ENCODE measurements at places on chromosomes 13 and 19. TPM values are rescaled to one million over a fixed set of nuclear protein-coding genes. Genes with fewer than 3 reads are reported as not detected.
A peak's percentile ranks its signal among the peaks of the same experiment; 100 is the strongest.

PSG5 gene
- total RNA-seq, result not detected

NOTCH3 gene
- 15.0 TPM for total RNA-seq

FBN3 gene
- 0.09 TPM for total RNA-seq

ZFP28 gene
- total RNA-seq, result 2.9 TPM

CD33 gene
- total RNA-seq, result 0.63 TPM

MED16 gene
- total RNA-seq, result 33.6 TPM

LILRA5 gene
- 0.20 TPM for total RNA-seq

DNA sequence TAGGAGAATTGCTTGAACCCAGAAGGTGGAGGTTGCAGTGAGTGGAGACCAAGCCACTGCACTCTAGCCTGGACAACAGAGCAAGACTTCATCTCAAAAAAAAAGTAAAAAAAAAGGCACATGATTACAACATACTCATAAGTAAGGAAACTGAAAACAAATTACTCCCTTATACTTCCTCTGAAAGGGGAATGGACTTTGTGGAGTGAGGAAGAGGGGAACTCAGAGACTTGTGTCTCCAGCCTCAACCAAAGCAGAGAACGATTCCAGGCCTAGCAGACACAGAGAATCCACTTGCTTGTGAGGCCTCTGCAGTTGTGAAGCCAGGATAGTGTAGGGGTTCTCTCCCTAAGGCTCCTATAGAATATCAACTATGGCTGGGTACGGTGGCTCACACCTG lies 4.3 kb upstream of the LATS2 start:
- no peaks in the 10 kb centered on the region for H3K27me3 ChIP-seq
- no peaks in the 10 kb centered on the region for H3K4me1 ChIP-seq

DNA sequence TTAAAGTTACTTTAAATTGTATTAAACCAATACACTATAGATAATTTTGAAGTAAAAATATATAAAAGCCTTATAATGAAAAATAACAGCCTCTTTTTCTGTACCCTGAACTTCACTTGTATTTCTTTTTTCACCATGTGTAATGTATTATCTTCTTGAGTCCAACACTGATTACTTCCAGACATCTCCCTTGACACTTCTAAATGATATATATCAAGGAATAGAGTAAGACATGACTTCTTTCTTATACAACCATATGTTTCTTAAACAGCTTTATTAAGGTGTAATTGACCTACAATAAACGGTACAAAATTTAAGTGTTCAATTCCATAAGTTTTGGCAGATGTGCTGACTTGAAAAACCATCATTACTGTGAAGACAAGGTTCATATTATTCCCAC lies 531.9 kb downstream of the OLFM4 start:
- H3K27me3 ChIP-seq, result no peaks in the 10 kb centered on the region
- no peaks in the 10 kb centered on the region for H3K36me3 ChIP-seq
- no peak overlapping the region for H3K27ac ChIP-seq
- H3K4me1 ChIP-seq, result no peaks in the 10 kb centered on the region

- H3K36me3 ChIP-seq, result no peaks in the 10 kb centered on the region
- no peak overlapping the region for H3K4me3 ChIP-seq
- no peaks in the 10 kb centered on the region for H3K27me3 ChIP-seq
- no peak overlapping the region for H3K27ac ChIP-seq
- peaks cover 16% of the 10 kb centered on the region for H3K4me1 ChIP-seq
Observed at GRCh38 chr19:44759083-44759804, 10.7 kb downstream of the BCL3 start.

DNA sequence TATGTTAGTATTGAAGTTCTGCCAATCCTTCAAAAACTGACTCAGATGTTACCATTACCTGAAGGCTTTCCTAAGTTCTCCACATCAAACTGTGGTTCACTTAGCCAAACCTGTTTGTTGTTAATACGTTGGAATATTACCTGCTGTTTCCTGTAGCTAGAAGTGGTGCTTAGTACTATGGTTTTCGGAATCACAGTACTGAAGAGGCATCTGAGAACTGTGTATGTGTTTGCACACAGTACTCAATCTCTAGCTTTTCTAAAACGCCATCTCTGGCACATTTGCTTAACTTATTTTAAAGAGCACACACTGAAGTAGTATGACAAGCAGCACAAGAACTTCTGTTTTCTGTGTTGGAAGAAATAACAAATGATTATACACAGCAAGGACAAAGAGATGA lies 248.2 kb downstream of the SHISA2 start:
- no peaks in the 10 kb centered on the region for H3K4me1 ChIP-seq
- H3K27ac ChIP-seq, result no peak overlapping the region
- DNase-seq, result no peak
- no peaks in the 10 kb centered on the region for H3K27me3 ChIP-seq
- H3K4me3 ChIP-seq, result no peak overlapping the region

- H3K4me3 ChIP-seq, result no peak overlapping the region
- no peaks in the 10 kb centered on the region for H3K27me3 ChIP-seq
- H3K36me3 ChIP-seq, result no peaks in the 10 kb centered on the region
- DNase-seq, result no peak
- no peak overlapping the region for H3K27ac ChIP-seq
Observed at GRCh38 chr13:30364876-30365275, 57.4 kb upstream of the UBE2L5 start.

DNA sequence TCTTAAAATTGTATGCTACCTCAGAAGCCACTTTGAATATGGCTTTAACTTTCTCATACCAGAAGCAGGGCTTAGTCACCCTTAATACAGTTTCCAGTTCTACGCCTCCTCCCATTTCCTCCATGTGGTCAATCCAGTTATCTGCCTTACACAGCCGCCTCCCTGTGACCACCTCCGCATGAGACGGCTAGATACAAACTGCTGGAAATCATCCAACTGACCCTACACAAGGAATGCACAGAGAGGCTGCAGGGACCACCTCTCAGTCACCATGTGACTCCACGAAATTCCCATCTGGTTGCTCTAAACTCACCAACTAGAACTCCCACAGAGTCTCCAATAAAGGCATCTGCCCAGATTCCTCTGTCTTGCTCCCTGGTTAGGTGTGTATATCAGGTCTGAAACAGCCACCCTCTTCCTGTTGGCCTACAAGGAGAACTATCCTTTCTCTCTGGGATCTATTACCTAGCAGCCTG lies 6.8 kb downstream of the ZNF564 start:
- no peaks in the 10 kb centered on the region for H3K27me3 ChIP-seq
- peaks cover 4% of the 10 kb centered on the region for H3K4me1 ChIP-seq
- H3K4me3 ChIP-seq, result no peak overlapping the region
- no peak overlapping the region for H3K27ac ChIP-seq
- DNase-seq, result no peak

DNA sequence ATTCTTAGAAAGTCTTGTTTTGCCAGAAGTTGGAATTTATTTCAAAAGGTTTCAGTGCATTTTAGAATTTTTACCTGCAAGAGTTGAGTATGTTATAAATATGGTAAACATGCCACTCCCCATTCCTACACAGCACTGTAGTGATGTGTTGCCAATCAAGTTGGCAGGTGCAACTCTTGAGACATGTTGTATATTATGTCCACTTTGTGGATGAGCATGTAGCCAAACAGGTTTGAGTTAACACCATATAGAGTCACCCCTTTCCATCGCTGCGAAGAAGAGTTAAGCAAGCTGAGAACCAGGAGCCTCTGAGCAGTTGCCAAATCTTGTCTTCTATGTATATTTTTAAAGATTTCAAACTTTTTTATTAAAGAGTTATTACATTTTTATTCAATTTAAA lies 359.8 kb downstream of the LMO7 start:
- H3K27me3 ChIP-seq, result no peaks in the 10 kb centered on the region
- DNase-seq, result no peak
- no peak overlapping the region for H3K27ac ChIP-seq
- no peaks in the 10 kb centered on the region for H3K36me3 ChIP-seq
- no peak overlapping the region for H3K4me3 ChIP-seq

DNA sequence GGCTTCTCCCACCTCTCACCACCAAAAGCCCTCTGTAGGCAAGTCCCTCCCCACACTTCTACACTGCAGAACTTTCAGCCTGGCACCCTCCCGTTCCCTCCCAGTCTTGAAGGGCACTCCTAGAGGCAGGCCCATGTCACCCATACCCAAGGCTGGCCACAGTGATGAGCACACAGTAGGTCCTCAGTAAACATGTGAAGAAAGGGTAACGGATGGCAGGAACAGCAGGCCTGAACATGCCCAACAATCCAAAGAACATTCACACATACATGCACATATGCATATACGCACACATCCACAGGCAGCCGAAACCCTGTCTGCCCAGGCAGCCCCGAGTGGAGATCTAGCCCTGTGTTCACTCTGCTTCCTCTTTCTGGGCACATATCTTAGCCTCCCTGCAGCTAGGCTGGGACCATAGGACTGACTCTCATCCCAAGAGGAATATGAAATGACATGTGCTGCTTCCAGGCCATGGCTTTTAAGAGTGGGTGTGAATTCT lies 55.2 kb downstream of the CEBPG start:
- peak; percentile 20 for DNase-seq
- H3K36me3 ChIP-seq, result no peaks in the 10 kb centered on the region
- no peak overlapping the region for H3K4me3 ChIP-seq
- H3K27ac ChIP-seq, result no peak overlapping the region
